ENCODE measurements at places on chromosomes 5 and 9. TPM values are rescaled to one million over a fixed set of nuclear protein-coding genes. Genes with fewer than 3 reads are reported as not detected.

The F12 gene
- total RNA-seq: 0.60 TPM

GRCh38 chr9:114953959-114954358, 23.6 kb upstream of the TNFSF8 start:
- DNase-seq: peak; percentile 56

The FOXD4L3 gene
- total RNA-seq: not detected

The SHC3 gene
- total RNA-seq: not detected

The JAKMIP2 gene
- total RNA-seq: 0.74 TPM

The DOCK2 gene
- 220 TPM for total RNA-seq

DNA sequence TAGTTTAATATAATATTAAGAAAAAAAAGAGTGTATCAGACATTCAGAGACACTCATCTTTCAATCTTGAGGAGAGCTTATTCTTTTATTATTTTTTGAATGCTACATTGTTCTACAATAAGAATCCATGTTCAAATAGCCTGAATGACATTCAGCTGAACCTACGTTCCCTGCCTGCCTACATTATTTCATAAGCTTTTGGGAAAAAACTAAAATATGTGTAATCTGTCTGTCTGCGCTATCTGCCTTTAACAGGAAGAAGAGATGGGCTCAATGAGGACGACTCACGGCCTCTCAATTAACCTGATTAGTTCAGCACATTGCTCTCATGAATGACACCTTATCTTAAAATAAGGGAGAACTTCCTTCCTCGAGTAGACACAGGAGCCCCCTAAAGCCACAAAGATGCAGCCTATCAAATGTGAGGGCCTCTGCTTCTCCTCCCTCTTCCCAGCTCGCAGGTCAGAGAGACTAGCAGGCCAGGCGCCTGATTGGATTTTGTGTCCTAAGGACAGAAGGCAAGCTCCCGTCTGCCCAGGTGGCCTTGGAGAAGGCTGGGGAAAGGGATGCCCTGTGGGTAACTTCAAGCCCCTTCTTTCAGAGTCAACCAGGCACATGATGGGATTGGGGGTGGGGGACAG, 37.8 kb downstream of the EBF1 start:
- no peak for DNase-seq

- no peak for DNase-seq
Observed at GRCh38 chr9:82327641-82328040, 339.1 kb downstream of the SPATA31D1 start.

All from CD4-positive, alpha-beta T cell (primary cell).